ENCODE measurements at places on chromosomes 1 and 21. TPM values are rescaled to one million over a fixed set of nuclear protein-coding genes. Genes with fewer than 3 reads are reported as not detected.

- H3K27ac ChIP-seq = no peak overlapping the region
- H3K4me1 ChIP-seq = no peaks in the 10 kb centered on the region
- H3K4me3 ChIP-seq = no peak overlapping the region
- no peaks in the 10 kb centered on the region for H3K27me3 ChIP-seq
- no peak for DNase-seq
Observed at GRCh38 chr1:210448297-210448892, 119.7 kb downstream of the HHAT start.

DNA sequence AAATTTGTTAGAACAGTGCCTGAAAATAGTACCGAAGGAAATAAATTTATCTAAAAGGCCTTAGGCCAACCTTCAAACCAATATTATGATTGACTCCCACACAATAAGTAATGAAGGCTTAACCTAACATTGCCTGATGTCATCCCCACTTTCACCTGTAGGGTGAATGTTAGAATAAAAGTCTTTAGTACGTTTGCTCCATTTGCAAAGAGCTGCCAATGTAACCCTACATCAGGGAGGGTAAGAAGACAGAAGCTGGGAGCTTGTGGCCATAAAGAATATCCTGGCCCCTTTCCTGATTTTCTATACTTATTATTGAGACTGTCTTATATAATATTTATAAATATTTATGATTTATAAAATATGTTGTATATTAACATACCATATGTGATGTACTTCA lies 661.8 kb upstream of the CXADR start:
- no peak overlapping the region for H3K27ac ChIP-seq
- no peaks in the 10 kb centered on the region for H3K27me3 ChIP-seq
- no peak overlapping the region for H3K4me3 ChIP-seq
- H3K4me1 ChIP-seq = no peaks in the 10 kb centered on the region
- DNase-seq = no peak

GRCh38 chr1:72547412-72547811 lies 265.1 kb upstream of the NEGR1 start:
- H3K4me1 ChIP-seq = peaks cover 1% of the 10 kb centered on the region
- H3K4me3 ChIP-seq = no peak overlapping the region
- H3K27me3 ChIP-seq = no peaks in the 10 kb centered on the region
- no peak overlapping the region for H3K27ac ChIP-seq

DNA sequence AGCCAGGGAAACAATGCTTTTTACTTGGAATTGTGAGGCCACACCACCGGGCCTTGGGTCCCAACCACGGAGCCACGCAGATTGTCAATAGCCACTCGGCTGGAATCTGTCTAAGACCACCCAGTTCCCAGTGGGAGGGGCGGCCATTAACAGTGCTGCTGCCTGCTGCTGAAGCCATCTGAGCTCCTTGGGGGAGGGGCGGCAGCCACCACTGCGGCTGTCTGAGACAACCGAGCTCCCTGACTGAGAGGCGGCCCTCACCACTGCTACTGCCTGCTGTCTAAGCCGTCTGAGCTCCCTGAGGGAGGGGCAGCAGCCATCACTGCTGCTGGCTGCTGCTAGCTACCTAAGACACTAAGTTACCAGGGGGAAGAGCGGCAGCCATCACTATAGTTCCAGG lies 64.3 kb downstream of the DMRTA2 start:
- no peak overlapping the region for H3K4me3 ChIP-seq
- no peak overlapping the region for H3K27ac ChIP-seq
- no peaks in the 10 kb centered on the region for H3K27me3 ChIP-seq

DNA sequence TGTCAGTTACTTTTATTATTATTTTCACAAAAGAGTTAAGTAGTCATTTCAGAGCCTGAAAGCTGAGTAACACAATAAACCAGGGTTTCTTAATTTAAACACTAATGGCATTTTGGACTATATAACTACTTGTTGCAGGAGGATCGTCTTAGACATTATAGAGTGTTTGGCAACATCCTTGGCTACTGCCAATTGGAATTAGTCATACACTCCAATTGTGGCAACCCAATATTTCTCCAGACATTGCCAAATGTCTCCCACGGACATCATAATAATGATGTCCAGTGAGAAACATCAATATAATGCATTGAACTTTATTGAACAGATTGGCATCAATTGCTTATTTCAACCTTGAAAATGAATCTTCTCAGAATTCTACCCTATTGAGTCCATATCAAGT lies 441.9 kb upstream of the ADGRL4 start:
- no peaks in the 10 kb centered on the region for H3K4me1 ChIP-seq
- H3K27ac ChIP-seq = no peak overlapping the region
- no peak for DNase-seq
- H3K4me3 ChIP-seq = no peak overlapping the region

- no peak overlapping the region for H3K4me3 ChIP-seq
- H3K36me3 ChIP-seq = no peaks in the 10 kb centered on the region
- DNase-seq = peak; percentile 93
- no peaks in the 10 kb centered on the region for H3K27me3 ChIP-seq
- peak overlapping the region; percentile 31 for H3K27ac ChIP-seq
Observed at GRCh38 chr1:205438213-205439158, 16.6 kb upstream of the LEMD1 start.

DNA sequence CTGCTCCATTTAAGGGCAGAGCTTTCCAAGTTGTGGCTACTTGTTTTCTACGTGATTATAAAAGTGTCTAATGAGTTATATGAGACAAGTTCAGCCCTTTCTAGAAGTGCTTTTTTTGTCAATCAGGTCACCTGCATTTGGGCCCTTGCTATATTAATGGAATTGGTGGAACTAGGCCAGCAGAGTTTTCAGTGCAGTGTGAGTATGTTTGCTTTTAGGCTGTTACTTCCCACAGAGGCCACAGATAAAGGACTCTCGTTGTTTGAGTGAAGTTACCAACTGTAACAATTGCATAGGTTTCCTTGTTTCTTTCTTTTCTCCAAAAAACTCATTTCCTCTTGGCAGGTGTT lies 10.9 kb downstream of the SMAP2 start:
- no peaks in the 10 kb centered on the region for H3K27me3 ChIP-seq
- H3K4me3 ChIP-seq = no peak overlapping the region
- DNase-seq = no peak
- H3K4me1 ChIP-seq = peaks cover 4% of the 10 kb centered on the region
- no peaks in the 10 kb centered on the region for H3K36me3 ChIP-seq

The CBS gene
- 114 TPM for total RNA-seq

The TMEM63A gene
- total RNA-seq = 42.4 TPM

The KIAA0040 gene
- total RNA-seq = 11.2 TPM

The DIO1 gene
- not detected for total RNA-seq

Measured in ovary (tissue), 10 donors.